Right lung (tissue), 10 donors: ENCODE measurements at places on chromosomes 1 and 21. TPM values are rescaled to one million over a fixed set of nuclear protein-coding genes. Genes with fewer than 3 reads are reported as not detected.

GRCh38 chr1:199089393-199090122, 450.7 kb downstream of the PTPRC start:
- no peak for DNase-seq

DNA sequence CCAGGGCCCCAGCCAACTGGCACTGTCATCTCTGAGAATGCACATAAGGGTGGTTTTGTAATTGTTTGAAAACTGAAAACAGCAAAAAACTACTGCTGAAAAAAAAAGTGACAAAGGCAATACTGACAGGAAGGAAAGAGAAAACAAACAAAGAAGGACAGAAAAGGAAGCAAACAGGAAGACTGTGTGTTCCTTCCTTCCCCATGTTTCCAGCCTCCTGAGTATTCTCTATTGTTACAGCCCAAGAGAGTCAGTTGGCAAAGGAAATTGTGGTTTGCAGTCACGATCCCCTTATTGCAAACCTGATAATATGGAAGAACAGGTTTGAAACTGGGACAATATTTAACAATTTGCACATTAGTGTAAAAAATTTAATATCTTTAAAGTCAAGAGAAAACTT, 1177.6 kb downstream of the PLA2G4A start:
- no peak for DNase-seq

GRCh38 chr1:59020151-59020997, 236.5 kb upstream of the JUN start:
- peak; percentile 47 for DNase-seq

GRCh38 chr1:115373305-115373704, 35.3 kb upstream of the NGF start:
- no peak for DNase-seq

GRCh38 chr1:111887385-111887784, 102.1 kb downstream of the KCND3 start:
- DNase-seq, result no peak

- no peak for DNase-seq
Measured at GRCh38 chr1:147245586-147246021, 3.1 kb downstream of the CHD1L start.

DNA sequence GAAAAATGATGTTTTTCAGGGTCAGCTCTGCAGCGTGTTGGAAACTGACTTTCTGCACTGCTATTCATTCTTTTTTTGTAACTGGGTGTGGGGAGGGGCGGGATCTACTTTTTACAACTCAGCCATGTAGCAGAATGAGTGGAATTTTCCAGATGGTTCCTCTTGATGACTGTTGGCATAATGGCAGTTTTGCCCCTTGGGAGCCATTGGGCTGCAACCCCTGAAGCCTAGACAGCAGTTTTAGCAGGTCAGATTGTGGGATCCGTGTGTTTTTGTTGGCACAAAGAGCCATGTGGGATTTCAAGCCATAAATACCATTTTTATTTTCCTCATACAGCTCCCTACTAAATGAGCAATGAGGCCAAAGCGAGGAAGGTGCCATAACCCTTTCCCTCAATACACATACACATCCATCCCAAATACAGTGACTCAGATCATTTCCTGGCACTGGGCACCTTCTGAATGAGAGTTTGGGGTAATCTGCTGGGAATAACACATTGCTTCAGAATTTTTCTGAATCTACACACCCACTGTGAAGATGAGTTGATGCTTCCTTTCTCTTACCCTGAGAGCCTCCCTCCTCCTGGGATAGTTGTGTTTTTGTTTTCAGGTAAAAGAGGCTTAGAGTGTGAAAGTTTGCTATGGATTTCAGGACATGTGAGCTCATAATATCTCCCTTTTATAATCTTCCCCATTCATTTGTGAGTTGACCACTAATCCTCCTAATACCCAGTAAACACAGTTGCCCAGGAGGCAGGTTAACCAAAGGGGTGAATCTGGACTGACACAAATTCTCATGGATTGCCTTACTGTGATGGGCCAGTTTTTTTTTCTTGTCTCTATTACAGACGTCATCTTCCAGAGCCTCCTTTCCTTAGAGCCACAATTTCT, 13.1 kb downstream of the S100A10 start:
- DNase-seq, result no peak

GRCh38 chr1:8517661-8518489, 200.0 kb downstream of the SLC45A1 start:
- DNase-seq, result no peak

DNA sequence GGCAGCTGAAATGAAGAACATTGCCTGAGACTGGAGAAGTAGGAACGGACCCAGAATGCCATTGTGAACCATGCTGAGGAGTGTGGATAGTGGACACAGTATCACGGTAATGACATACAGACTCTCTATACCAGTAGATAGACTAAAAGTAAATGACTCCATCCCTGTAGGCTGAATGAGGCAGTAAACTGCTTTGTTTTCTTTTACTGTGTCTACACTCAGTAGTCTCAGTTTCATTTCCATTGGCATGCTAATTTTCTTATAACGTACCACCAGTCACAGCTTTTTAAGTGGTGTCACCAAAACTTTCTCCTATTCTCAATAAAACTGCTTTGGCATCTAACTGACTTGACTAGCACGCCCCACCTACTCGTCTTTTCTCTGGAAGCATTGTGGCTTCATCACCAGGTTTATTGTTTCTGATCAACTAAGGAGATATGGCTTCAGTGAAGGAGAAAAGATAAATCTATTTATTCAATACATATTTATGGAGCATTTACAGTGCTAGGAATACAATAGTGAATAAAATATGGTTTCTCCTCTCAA, 8.4 kb upstream of the ZNF697 start:
- DNase-seq, result no peak

LRRC71 gene
- 3.3 TPM for polyA plus RNA-seq

TMPRSS15 gene
- polyA plus RNA-seq, result 0.04 TPM

DNA sequence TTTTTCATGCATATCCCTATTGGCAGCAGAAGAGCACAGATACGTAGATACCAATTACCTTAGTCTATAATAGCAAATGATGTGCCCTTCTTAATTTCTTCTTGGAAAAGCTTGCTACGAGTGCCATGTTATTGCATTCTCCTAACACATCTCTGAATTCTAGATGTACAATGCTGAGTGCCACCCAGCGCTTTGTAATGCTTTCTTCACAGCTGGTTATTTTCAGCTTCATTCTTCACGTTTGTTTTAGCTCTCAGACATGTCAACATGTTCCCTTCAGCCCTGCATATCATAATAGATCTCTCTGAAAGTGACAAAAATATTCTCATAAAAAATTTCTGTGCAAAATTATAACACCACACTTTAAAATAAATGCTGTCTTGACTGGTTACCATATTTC, 981.2 kb downstream of the TTLL7 start:
- no peak for DNase-seq

DNA sequence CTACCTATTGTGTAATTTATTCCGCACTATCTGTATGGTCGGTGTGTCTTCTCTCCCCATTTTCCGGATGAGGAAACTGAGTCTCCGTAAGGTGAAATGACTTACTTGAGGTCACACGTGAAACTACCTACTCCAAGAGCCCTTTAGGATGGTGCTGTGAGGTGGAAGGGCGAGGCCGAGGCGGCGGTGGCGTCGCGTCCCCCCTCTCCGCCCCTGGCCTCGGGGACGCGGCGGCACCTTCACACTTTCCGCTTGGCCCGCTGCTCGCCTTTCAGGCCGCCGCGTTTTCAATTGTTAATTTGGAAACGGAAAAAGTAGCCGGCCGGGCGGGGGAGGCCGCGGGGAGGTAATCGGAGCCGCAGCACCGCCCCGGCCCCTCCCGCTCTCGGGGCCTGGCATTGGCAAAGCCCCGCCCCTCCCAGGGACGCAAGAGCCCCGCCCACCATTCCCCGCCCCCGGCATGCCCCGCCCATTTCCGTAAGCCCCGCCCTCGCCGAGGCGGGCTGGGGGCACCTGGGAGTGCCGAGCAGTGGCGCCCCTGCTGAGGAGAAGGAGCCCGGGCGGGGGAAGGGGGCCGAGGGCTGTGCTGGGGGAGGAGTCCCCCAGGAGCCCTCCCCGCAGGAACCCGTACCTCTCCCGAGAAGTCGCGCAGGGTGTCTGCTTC, 18.6 kb downstream of the KCNQ4 start:
- DNase-seq, result peak; percentile 73

LAPTM5 gene
- polyA plus RNA-seq, result 29.7 TPM

FHAD1 gene
- polyA plus RNA-seq, result 2.8 TPM

LRRC3 gene
- polyA plus RNA-seq, result 4.2 TPM

- no peak for DNase-seq
Measured at GRCh38 chr1:230746617-230747016, 571 bp upstream of the CAPN9 start.

GRCh38 chr21:36186081-36186480, 29.5 kb downstream of the DOP1B start:
- no peak for DNase-seq

RXRG gene
- 15.5 TPM for polyA plus RNA-seq

FCRLB gene
- 0.51 TPM for polyA plus RNA-seq
